ENCODE measurements at places on chromosomes 13 and 19. TPM values are rescaled to one million over a fixed set of nuclear protein-coding genes. Genes with fewer than 3 reads are reported as not detected.

DNA sequence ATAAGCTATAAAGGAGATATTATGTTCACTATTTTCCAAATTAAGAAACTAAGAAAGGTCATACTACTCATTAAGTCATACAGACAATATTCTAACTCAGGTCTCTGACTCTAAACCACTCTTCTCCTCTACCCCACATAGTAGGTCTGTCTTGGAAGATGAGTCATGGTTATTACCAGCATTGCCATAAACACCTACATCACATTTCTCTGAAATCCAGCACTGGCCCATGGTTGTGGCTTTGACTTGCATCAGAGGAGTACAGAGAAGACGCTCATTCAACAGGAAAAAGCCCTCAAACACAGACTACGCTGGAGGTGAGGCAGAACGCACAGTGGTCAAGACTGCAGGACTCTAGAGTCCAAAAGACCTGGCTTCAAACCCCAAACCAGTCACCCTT lies 476.8 kb downstream of the COG6 start:
- H3K4me1 ChIP-seq, result no peaks in the 10 kb centered on the region
- no peaks in the 10 kb centered on the region for H3K36me3 ChIP-seq
- no peaks in the 10 kb centered on the region for H3K27me3 ChIP-seq
- DNase-seq, result no peak

DNA sequence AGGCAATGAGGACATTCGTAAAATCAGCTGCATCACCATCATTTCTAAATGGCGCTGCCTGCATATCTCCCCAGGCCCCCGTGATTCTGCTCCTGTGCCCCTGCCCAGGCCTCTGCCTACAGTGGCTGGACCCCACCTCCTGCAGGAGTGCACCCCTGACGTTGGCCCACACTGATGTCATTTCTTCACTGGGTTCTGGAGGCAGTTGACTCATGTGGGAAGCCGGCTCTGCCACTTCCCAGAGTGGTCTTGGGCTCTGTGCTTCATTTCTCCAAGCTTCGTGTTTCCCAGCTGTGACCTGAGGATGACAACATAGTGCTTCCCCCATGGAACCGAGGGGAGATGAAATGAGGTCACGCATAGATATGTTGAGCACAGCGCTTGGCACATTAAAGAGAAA lies 19.9 kb downstream of the CCNE1 start:
- H3K36me3 ChIP-seq, result no peaks in the 10 kb centered on the region
- DNase-seq, result no peak

DNA sequence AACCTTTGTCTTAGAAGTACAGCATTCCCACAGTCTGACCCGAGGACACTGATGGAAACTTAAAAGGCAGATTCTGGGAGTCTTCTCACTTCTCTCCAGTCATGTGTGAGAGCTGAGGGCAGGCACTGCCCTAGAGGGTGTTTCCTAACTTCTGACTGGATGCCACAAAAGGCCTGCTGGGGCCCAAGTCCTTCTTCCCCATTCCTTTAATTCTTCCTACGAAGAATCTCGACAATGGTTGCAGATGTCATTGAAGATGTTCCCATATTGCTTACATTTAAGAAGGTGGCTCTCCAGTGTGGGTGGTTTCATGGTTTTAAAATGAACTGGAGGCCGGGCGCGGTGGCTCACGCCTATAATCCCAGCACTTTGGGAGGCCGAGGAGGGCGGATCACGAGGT lies 27.4 kb upstream of the ZNF564 start:
- H3K4me3 ChIP-seq, result no peak overlapping the region
- peaks cover 17% of the 10 kb centered on the region for H3K36me3 ChIP-seq
- H3K4me1 ChIP-seq, result no peaks in the 10 kb centered on the region
- no peak for DNase-seq
- H3K27ac ChIP-seq, result no peak overlapping the region

ZNF816 gene
- total RNA-seq, result 4.9 TPM

- H3K4me1 ChIP-seq, result peaks cover 33% of the 10 kb centered on the region
- H3K36me3 ChIP-seq, result no peaks in the 10 kb centered on the region
- H3K4me3 ChIP-seq, result no peak overlapping the region
- H3K27ac ChIP-seq, result no peak overlapping the region
Observed at GRCh38 chr19:3105641-3106508, 11.7 kb downstream of the GNA11 start.

DNA sequence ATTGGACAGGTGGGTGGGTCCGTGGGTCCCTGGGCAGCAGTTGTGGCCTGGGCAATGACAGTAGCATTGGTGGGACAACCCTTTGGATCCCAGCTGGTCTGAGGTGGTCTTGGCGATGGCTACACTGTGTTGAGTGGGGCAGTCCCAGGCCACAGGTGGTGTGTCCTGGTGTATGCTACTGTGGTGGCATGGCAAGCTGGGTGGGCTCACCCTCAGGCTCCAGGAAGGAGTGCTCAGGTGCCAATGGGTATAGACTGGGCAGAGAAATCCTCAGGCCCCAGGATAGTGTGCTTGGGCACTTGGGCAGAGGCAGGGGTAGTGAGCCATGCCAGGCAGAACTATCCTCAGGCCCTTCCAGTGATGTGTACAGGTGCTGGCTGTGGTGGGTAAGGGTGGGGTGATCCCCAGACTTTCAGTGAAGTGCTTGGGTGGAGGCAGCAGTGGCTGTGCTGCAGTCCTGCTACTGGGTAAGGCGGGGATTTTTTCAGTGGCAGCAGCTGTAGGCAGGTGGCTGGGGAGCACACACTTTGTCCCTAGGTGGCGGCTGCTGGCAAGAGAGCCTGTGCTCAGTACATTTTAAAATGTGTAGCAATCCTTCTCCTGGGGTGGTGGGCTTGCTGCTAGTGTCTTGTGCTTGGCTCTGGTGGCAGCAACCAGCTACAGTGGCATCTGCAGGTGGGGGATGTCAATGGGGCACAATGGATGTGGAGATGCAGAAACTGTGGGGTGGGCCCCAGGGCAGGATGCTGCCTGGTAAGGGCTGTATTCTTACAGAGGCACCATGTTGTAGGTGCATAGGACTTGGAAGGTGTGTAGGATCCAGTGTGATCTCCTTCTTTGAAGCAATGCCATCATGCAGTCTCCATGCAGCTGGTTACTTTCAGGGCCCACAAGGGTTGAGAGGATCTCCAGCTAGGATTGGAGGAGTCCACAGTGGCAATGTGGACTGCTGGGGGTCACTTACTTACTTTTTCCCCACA lies 64.9 kb downstream of the DNAJC3 start:
- DNase-seq, result no peak
- H3K27me3 ChIP-seq, result no peaks in the 10 kb centered on the region
- H3K4me1 ChIP-seq, result peaks cover 35% of the 10 kb centered on the region

GPC6 gene
- total RNA-seq, result 1.6 TPM

- no peaks in the 10 kb centered on the region for H3K27me3 ChIP-seq
- no peak overlapping the region for H3K4me3 ChIP-seq
- peaks cover 13% of the 10 kb centered on the region for H3K4me1 ChIP-seq
- DNase-seq, result peak; percentile 58
- no peaks in the 10 kb centered on the region for H3K36me3 ChIP-seq
Observed at GRCh38 chr13:46648166-46648607, 95.2 kb downstream of the LRCH1 start.

DNA sequence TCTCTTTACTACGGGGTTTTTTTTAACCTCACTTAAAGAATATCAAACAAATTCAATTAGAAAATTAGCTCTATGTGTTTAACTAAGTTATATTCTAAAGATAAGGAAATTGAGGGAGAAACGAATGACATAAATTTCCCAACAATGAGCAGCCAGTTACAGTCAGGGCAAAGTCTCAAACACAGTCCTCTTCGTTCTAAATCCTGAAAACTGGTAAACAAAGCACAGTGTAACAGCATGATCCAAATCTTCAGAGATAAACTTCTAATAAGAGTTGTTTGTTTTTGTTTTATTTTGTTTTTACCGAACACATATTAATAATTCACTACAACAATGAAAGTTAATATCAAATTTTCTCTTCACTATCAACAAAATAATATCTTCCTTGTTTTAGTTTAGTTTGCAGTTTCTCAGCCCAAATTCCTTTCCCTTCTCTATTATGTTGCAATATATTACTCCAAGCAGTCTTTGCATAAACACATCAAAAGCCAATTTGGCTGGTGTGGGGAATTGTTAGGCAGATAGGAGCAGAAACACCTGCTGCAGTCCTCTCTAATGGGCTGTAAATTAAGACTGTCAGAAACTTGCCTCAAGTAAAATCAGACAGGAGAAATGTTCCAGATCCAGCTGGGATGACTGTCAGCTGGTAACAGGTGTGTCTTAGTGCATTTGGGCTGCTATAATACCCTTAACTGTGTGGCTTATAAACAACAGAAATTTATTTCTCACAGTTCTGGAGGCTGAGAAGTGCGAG lies 106.5 kb upstream of the SGCG start:
- H3K4me1 ChIP-seq, result no peaks in the 10 kb centered on the region
- H3K36me3 ChIP-seq, result no peaks in the 10 kb centered on the region
- no peak overlapping the region for H3K27ac ChIP-seq
- DNase-seq, result peak; percentile 20
- no peak overlapping the region for H3K4me3 ChIP-seq

- DNase-seq, result no peak
- H3K4me3 ChIP-seq, result no peak overlapping the region
- H3K27me3 ChIP-seq, result no peaks in the 10 kb centered on the region
- H3K36me3 ChIP-seq, result no peaks in the 10 kb centered on the region
Observed at GRCh38 chr13:51587372-51587771, 3.1 kb downstream of the WDFY2 start.

PTGIR gene
- total RNA-seq, result 5.3 TPM

RASL11A gene
- total RNA-seq, result 6.5 TPM

SH2D3A gene
- total RNA-seq, result 18.4 TPM

GRCh38 chr13:66367356-66367755 lies 862.8 kb downstream of the PCDH9 start:
- no peaks in the 10 kb centered on the region for H3K36me3 ChIP-seq
- H3K4me3 ChIP-seq, result no peak overlapping the region
- H3K27me3 ChIP-seq, result no peaks in the 10 kb centered on the region
- no peak overlapping the region for H3K27ac ChIP-seq
- H3K4me1 ChIP-seq, result no peaks in the 10 kb centered on the region
- DNase-seq, result no peak

IFNL2 gene
- total RNA-seq, result not detected

N4BP2L1 gene
- total RNA-seq, result 18.5 TPM

DNA sequence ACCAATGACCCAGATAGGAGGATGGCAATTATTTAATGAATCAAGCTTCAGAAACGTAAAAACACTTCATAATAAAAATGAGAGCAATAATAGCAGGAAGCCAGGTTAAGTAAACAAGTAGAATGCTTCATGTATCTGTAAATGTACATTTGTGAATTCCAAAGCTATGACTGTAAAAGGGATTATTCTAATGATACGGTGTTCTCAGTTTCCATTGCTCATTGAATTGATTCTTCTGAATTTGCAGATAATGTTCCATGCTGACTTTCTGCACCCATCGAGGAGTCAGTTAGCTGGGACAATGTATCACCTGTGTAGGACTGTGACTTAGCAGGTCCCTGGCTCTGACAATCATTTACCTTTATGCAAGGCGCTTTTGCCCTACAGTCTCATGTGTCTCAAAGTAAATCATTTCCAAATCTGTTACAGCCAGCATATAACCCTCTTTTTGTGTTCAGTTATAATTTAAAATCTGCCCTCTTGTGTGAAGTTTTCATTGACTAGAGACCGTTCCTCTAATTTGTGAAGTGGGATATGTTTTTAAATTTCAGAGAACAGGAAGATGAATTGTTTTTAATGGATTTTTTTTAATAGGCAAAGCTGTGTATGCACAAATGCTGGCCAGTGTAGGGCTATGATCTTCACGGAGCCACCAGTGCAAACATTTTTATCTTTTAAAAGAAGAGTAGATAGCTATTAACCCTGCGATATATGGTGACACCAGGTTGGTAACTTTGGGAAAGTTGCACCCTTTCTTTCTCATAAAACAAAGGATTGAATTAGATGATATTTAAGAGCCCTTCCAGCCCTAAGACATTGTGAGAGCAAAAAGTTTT lies 267.1 kb downstream of the KLF5 start:
- no peak overlapping the region for H3K4me3 ChIP-seq
- H3K4me1 ChIP-seq, result peaks cover 7% of the 10 kb centered on the region
- no peaks in the 10 kb centered on the region for H3K36me3 ChIP-seq
- no peak overlapping the region for H3K27ac ChIP-seq
- peak; percentile 18 for DNase-seq

NCR1 gene
- not detected for total RNA-seq

- no peak overlapping the region for H3K4me3 ChIP-seq
- no peaks in the 10 kb centered on the region for H3K27me3 ChIP-seq
- no peak overlapping the region for H3K27ac ChIP-seq
- no peak for DNase-seq
- H3K4me1 ChIP-seq, result no peaks in the 10 kb centered on the region
Observed at GRCh38 chr19:15577184-15577771, 37.7 kb upstream of the CYP4F8 start.

DNA sequence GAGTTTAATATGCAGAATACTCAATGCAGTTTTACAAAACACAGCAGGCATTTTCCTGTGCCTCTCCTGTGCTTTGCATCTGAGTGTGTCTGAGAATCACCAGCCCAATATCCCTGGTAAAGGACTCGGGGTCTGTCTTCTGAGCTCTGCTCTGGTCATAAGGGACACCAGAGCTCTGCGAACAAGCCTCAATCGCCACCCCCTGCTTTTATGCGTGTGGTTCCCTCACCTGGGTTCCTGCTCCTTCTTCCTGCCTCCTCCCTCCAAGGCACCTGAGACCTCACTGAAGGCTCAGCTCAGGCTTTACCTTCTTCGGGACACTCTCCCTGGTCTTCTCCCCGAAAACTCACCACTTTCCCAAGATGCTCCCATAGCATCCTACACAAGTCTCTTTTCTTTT lies 84.5 kb downstream of the EFNB2 start:
- no peaks in the 10 kb centered on the region for H3K36me3 ChIP-seq
- no peak overlapping the region for H3K4me3 ChIP-seq
- no peak for DNase-seq

- H3K27me3 ChIP-seq, result no peaks in the 10 kb centered on the region
- H3K4me3 ChIP-seq, result no peak overlapping the region
- H3K4me1 ChIP-seq, result no peaks in the 10 kb centered on the region
- no peaks in the 10 kb centered on the region for H3K36me3 ChIP-seq
- no peak for DNase-seq
Observed at GRCh38 chr13:42752731-42753130, 28.7 kb upstream of the FAM216B start.
